ENCODE measurements at places on chromosomes 5 and 9. TPM values are rescaled to one million over a fixed set of nuclear protein-coding genes. Genes with fewer than 3 reads are reported as not detected.
A peak's percentile ranks its signal among the peaks of the same experiment; 100 is the strongest.

Gene PCDHB9
- total RNA-seq: 0.52 TPM

Gene TMEM174
- not detected for total RNA-seq

Gene ISL1
- not detected for total RNA-seq

DNA sequence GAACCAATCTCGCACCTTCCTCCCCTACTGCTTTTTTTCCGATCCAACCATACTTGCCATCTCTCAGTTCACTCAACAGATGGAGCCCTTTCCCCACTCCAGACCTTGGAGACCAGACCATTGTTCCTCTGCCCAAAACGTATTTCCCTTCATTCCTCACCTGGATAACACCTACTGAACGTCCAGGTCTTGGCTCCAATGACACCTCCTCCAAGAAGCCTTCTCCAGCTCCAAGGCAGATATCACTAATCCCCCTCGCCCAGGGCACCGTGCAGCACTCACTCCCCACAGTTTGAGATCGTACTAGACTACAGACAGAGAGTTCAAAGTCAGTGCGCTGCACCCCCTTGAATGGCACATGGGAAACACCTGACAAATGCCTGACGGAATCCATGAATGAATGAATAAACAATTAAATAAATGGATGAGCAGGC, 47.1 kb upstream of the AKNA start:
- no peak for DNase-seq

Gene GHR
- 10.8 TPM for total RNA-seq

Gene WDR38
- not detected for total RNA-seq

- DNase-seq: no peak
Observed at GRCh38 chr9:87739546-87739945, 13.6 kb downstream of the CTSL start.

GRCh38 chr5:52997424-52997823, 8.3 kb downstream of the ITGA2 start:
- DNase-seq: no peak

GRCh38 chr5:125348221-125348692, 601.8 kb upstream of the ZNF608 start:
- DNase-seq: peak; percentile 13

- DNase-seq: no peak
Observed at GRCh38 chr5:31664566-31664965, 25.6 kb downstream of the PDZD2 start.

DNA sequence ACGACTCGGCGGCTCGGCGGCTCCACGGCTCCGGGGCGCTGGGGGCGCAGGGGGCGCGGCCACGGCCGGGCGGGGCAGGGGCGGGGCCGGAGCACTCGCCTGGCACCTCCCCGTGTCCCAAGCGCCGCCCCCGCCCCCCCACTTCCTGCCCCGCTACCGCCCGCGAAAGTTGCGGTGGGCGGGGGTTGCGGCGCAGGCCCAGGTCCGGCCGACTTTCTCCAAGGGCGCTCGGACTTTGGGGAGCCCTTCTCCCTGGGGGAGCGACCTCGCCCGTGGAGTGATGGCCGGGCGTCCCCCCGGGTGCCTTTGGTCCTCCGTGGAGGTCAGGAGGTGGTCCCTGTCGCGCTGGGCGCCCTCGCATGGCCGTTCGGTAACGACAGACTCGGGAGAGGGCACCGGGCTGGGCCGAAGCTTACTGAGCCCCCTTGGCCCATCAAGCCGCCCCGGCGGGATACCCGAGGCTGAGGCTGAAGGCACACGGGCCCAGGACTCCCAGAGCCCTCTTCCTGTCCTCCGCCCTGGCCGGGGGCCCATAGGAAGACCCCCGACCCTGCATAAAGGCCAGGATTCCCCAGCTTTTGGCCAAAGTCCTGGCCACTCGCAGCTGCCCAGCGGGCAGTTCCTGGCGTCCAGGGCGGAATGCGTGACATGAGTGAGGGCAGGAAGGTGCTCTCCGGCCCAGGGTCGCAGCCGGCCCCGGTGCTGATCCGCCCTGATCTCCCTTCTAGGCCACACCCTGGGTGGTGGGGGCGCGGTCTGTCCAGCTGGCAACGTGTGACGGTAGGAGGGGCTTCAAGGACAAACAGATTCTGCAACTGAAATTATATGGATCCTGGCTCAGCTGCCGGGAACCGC, 883 bp upstream of the VAV2 start:
- DNase-seq: peak; percentile 86

Gene PDE6A
- not detected for total RNA-seq

DNA sequence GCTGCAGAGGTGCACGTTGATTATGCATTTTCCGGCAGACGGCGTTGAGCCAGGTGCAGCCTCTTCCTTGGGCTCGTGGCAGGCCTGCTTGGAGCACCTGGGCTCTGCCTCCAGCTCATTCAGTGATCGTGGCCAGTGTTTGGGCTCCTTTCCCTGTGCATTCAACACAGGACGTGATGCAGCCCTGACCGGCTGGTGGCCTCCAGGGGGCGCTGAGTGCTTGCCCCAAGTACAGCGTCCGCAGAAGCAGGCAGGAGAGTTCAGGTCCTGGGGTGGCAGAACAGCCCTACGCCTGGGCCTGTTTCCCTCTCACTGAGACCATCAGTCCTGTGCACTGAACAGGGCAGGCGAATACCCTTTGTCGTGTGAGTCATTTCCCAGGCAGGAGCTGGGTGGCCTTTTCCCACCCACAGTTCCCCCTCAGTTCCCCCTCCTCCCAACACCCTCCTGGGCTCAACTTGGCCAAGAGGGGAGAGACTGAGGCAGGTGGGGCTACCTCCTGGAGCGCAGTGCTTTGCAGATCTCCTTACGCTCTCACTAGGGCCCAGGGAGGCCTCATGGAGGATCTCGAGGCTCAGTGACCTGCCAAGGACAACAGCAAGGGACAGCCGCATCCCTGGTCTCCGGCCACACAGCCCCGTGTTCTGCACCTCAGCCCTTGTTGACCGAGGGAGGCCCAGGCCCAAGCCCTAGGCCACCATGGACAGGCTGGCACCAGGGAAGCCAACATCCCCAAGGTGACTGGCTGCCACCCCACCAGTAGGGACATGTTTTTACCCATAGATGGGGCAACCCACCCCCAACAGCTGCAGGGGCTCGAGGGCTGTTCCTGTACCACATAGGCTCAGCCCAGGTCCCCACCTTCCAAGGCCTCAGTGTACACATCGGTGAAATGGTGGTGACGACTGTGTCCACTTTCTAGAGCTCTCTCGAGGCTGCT, 52.9 kb downstream of the LRSAM1 start:
- DNase-seq: peak; percentile 81

DNA sequence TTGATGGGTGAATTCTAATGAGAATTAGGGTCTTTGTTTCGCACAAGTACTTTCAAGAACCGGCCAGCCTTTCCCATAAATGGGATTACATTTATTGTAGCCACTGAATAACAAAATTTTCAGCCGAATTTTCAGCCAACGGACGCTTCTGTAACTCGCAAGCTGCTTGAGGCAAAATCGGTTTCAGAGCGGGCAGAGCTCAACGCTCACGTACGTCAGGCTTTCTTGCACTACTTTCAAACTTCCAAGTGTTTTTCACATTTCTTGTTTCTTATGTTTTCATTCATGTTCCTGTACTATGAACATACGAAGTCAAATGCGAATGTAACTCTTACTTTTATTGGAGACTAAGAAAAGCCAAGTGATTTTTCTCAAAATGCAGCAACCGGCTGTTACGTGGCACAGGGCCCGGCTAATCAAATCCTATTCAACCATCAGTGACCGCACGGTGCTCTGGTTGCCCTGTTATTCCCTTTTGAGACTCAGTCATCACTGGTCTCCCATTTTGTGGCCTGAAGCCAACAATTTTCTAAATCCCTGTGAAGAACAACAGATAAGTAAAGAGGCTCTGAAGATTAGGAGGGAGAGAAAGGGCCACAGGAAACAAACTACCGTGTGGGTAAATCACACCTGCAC, 68.5 kb downstream of the SLC28A3 start:
- DNase-seq: no peak

Gene MCC
- total RNA-seq: 32.8 TPM

Gene SOX30
- total RNA-seq: not detected

DNA sequence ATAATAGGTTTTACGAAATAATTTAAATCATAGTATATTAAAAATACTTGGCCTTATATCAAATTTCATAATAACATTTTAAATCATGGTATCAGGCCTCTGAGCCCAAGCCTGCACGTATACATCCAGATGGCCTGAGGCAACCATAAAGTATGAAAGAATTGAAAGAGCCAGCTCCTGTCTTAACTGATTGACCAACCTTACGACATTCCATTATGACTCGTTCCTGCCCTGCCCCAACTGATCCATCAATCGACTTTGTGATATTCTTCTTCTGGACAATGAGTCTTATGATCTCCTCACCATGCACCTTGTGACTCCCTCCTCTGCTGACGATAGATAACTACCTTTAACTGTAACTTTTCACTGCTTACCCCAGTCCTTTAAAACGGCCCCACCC, 545.0 kb downstream of the MTRR start:
- DNase-seq: no peak

DNA sequence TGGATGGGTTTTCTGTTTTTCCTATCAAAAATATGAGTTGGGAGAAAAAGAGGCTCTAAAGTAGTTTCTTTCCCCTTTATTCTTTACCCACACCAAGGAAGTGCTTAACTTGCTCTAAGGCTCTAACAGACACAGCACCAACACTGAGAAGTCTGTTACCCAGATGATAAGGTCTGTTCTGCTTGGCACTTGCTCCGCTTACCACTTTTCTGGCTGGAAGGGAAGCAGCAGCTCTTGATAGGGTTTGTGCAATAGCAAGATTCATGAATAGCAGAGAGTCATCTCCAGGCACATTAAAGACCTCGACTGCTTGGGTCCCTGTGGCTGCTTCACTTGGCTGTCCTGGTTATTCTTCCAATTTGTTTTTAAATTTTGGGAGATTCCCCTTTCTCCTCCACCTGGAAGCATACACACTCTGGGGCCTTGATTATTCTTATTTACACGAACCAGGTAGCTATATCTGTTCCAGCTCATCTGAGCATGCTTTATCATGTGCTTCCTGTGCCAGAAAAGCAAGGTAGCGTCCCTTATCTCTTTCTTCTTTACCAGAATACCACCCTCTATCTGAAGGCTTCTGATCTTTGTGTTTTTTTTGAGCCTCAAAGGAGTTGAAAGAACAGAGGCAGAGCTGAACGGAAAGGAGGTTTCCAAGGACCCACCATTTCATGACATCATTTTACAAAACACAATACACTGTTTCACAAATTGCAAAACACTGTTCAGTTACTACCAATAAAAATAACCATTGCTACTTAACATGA, 24.8 kb downstream of the PPP3R2 start:
- DNase-seq: no peak

Gene AGXT2
- total RNA-seq: not detected

GRCh38 chr9:89747596-89747995, 142.8 kb downstream of the GADD45G start:
- no peak for DNase-seq

DNA sequence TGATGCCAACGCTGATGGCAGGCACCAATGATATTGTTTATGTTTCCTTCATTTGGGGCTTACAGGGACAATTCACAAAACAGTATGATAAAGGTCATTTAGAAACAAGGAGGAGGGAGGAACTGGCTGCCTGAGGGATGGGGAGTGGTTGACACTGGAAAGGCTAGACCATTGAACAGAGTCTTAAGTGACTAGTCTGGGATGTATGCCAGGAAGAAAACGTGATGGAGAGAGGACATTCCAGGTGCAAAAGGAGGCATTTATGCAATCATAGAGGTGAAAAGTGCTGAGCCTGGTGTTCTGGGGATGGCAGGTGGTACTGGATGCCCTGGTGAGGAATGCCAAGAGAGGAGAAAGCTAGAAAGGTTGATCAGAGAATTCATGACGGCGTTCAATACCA, 153.4 kb downstream of the ZNF462 start:
- no peak for DNase-seq

Gene CSF2
- total RNA-seq: not detected

DNA sequence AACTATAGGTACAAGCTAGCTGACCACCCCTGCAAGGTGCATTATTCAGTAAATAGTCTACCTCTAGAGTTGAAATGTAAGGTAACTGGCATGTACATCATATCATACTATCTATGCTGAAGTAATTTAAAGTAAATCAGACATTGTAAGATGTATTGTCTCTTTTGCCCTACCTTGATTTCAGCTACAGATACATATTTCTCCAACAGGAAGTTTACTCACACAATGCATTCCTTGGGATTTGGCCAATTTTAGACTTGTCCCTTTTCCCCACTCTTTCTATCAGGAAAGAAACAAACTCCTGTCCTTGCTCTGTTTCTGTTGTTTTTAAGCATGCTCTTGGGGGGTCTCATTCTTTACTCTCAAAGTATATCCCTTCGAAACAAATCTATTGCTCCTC, 58.5 kb upstream of the TSLP start:
- no peak for DNase-seq

Gene CPEB4
- total RNA-seq: 216 TPM

Gene CDKN2B-AS1
- not detected for total RNA-seq

GRCh38 chr9:20321423-20322082, 300.7 kb downstream of the MLLT3 start:
- DNase-seq: no peak

Gene TAF1L
- not detected for total RNA-seq

- no peak for DNase-seq
Observed at GRCh38 chr5:72296256-72296655, 23.8 kb downstream of the MRPS27 start.

DNA sequence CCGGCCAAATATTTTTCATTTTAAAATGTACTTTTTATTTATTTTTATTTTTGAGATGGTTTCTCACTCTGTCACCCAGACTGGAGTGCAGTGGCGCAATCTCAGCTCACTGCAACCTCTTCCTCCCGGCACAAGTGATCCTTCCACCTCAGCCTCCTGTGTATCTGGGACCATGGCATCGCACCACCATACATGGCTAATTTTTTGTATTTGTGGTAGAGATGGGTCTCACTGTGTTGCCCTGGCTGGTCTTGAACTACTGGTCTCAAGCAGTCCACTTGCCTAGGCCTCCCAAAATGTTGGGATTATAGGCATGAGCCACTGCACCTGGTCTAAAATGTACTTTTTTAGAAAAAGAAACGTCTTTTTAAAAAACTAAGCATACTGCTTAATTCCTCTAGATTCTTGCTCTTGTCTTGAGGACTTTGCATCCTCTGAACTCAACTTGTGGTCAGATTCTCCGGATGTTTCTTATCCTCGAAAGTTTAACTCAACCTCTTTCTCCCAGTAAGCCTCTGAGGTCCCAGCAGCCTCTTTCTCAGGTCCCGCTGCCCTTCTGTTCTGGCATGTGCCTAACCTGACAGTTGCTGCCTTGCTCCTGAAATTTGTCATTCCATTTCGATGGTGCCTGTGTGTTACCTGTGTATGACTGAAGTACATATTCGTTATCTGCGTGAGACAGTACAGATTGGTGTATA, 63.0 kb downstream of the TRIO start:
- no peak for DNase-seq

DNA sequence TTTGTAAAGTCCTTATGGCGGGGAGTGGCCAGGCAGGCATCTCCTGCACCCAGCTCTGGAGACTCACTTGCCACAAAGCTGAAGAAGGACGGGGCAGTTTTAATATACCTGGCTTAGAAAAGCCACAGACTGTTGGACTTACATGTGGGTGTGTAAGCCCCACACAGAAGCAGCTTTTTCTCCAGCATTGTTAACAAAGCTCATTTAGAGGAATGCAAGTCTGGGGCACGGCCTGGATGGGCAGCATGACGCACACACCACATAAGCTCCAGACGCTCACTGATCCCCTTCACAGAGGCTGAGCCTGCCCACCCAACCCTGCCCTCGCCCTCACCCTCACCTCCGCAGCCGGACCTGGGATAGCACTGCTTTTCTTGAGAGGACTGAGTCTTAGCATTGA, 58.0 kb upstream of the PDE8B start:
- DNase-seq: no peak

Measured in heart right ventricle (tissue), 16 donors.